ENCODE measurements at places on chromosomes 3 and 15. TPM values are rescaled to one million over a fixed set of nuclear protein-coding genes. Genes with fewer than 3 reads are reported as not detected.
A peak's percentile ranks its signal among the peaks of the same experiment; 100 is the strongest.

The KY gene
- total RNA-seq: not detected

DNA sequence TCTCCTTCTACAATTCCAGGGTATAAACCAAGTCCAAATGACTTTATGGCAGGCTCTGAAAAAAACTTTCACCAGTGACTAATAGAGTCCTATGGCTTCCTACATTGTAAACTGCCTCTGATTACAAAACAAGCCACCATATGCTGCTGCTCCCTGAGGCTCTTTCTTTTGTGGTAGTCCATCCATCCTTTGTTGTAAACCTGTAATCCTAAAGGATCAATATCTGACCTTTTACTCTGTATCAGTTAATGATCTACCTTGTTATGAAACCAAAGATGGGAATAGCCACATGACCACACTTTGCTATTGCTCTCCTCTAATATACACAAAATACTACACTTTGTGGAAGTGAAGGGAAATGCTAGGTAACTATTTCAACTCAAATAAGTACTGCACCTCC is 434.7 kb upstream of the AGTR1 start:
- H3K27me3 ChIP-seq: no peaks in the 10 kb centered on the region
- no peak overlapping the region for H3K4me3 ChIP-seq
- DNase-seq: no peak

- peaks cover 10% of the 10 kb centered on the region for H3K27me3 ChIP-seq
- H3K4me1 ChIP-seq: peaks cover 6% of the 10 kb centered on the region
- H3K36me3 ChIP-seq: peaks cover 5% of the 10 kb centered on the region
- no peak overlapping the region for H3K27ac ChIP-seq
- DNase-seq: no peak
Observed at GRCh38 chr15:68047826-68048225, 6.3 kb upstream of the PIAS1 start.

DNA sequence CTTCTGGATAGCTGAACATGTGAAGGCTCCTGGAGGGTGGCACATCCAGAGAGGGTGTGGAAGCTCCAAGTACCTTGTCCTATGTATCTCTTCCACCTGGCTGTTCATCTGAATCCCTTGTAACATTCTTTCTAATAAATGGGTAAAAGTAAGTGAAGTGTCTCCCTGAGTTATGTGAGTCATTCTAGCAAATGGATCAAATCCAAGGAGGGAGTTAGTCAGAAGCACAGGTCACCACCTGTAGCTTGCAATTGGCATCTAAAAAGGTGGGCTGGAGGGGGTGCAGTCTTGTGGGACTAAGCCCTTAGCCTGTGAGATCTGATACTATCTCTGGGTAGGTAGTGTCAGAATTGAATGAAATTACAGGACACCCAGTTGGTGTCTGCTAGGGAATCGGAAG is 71.0 kb downstream of the WWTR1 start:
- no peak overlapping the region for H3K4me3 ChIP-seq
- no peaks in the 10 kb centered on the region for H3K4me1 ChIP-seq
- no peaks in the 10 kb centered on the region for H3K36me3 ChIP-seq
- H3K27ac ChIP-seq: no peak overlapping the region
- DNase-seq: no peak
- H3K27me3 ChIP-seq: peaks cover 31% of the 10 kb centered on the region

DNA sequence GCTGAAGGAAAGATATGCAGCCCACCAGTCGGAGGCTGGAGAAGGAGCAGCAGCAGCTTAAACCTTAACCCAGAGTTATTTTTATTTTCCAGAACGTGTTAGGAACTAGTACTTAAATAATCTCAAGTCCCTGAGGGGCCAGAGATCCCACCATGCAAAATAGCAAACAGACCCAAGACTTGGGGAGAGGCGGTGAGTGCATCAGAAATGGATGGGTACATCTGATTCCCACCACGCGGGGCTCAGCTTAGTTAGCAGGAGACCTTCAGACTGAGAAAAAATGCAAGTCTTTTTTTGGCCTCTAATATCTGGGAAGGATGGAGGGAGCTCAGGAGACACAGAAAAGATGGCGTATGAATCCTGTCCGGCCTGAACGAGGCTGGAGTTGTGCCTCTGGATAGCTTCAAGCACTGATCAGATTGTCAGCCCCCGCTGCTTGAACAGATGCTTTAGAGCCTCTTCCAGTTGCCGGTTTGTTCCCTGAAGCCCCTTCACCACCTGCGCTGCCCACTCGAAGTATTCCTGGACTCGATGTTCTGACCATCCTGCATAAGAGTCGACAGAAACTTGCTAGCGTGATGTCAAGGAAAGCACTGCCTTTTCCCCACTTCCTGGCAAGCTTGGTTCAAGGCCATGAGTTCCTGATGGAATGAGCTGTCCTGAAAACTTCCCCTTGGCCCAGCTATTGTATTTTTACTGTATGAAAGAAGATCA is 1.3 kb downstream of the HDDC3 start:
- peak overlapping the region; percentile 99 for H3K27ac ChIP-seq
- peak overlapping the region; percentile 99 for H3K4me3 ChIP-seq
- H3K4me1 ChIP-seq: peaks cover 59% of the 10 kb centered on the region
- DNase-seq: no peak
- H3K36me3 ChIP-seq: no peaks in the 10 kb centered on the region

GRCh38 chr15:71114066-71114680 is 1.1 kb upstream of the THSD4 start:
- no peaks in the 10 kb centered on the region for H3K36me3 ChIP-seq
- no peak overlapping the region for H3K4me3 ChIP-seq
- no peak for DNase-seq

DNA sequence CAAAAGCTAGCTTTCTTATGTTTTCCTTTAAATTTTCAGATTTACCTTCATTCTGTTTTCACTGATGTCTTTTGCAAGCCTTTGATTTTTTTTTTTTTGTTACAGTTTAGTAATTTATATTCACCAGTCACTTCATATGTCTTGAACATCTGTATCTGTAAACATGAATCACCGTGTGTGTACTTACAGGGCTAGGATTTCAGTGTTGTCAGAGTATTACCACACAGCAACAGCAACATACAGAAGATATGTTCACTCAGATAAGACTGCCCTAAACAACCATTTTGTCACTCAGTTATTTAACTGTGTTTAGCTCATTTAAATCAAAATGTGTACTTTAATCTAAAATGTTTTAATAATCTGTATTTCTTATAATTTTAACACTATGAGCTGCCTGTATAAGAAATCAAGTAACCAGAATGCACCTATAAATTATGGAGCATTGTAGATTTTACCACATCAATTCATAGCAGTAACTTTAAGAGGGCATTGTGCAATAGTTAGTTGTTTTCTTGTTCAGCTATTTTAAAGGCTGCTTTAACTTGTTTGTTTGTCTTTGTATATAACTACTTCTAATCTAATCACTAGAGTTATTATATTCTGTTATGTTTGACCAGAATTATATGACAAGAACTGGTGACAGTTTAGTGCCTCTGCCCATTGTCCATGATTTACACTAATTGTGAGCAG is 50.4 kb downstream of the GHSR start:
- no peak overlapping the region for H3K27ac ChIP-seq
- no peak overlapping the region for H3K4me3 ChIP-seq
- no peaks in the 10 kb centered on the region for H3K4me1 ChIP-seq
- H3K27me3 ChIP-seq: no peaks in the 10 kb centered on the region
- H3K36me3 ChIP-seq: peaks cover 10% of the 10 kb centered on the region

GRCh38 chr15:46622851-46623250 is 988.0 kb downstream of the SQOR start:
- no peak for DNase-seq
- H3K27me3 ChIP-seq: no peaks in the 10 kb centered on the region
- H3K36me3 ChIP-seq: no peaks in the 10 kb centered on the region
- no peaks in the 10 kb centered on the region for H3K4me1 ChIP-seq

The SH2D7 gene
- total RNA-seq: not detected

DNA sequence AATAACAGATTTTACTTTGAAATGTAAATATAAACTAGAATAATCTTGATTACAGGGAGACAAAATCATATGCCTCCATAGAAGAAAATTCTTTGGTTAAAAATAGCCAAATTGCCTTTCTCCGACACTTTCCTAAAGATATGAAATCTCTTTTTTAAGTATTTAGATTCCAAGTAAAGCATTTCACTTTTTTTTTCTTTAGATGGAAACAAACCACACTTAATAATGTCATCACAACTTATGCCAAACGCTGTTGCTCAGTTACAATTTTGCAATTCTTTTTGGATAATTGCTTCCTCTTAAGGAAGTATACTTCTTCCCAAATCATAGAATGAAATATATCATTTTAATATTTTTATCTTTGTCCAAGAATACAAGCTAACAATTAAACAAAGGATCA is 294.1 kb upstream of the ARL6 start:
- no peak overlapping the region for H3K4me3 ChIP-seq
- H3K27ac ChIP-seq: no peak overlapping the region
- DNase-seq: no peak
- no peaks in the 10 kb centered on the region for H3K36me3 ChIP-seq

DNA sequence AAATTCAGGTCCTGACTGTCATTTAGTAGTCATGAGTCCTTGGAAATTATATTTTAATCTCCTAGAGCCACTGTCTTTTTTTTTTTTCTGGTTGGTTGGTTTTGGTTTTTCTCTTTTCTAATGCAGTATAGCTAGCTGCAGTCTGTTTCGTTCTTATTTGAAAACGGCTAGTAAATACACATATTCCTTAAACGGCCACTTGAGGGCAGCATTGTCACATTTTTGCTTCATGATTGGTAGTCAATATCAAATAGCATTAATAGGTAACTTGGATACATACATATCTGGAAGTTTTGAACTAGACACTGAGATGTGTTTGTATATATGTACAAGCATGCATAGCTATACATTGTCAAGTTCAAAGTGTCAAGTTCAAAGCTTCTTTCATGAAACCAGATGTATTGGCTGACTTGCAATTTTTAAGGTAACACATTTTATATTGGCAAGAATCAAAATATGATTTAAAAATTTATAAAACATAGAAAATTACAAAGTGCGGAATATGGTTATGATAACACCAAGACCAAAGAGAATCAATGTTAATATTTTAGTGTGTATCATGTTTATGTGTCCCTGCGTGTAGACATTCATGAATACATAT is 22.5 kb downstream of the GABRA5 start:
- H3K36me3 ChIP-seq: no peaks in the 10 kb centered on the region
- DNase-seq: no peak
- H3K4me1 ChIP-seq: no peaks in the 10 kb centered on the region
- H3K27ac ChIP-seq: no peak overlapping the region
- H3K27me3 ChIP-seq: no peaks in the 10 kb centered on the region

DNA sequence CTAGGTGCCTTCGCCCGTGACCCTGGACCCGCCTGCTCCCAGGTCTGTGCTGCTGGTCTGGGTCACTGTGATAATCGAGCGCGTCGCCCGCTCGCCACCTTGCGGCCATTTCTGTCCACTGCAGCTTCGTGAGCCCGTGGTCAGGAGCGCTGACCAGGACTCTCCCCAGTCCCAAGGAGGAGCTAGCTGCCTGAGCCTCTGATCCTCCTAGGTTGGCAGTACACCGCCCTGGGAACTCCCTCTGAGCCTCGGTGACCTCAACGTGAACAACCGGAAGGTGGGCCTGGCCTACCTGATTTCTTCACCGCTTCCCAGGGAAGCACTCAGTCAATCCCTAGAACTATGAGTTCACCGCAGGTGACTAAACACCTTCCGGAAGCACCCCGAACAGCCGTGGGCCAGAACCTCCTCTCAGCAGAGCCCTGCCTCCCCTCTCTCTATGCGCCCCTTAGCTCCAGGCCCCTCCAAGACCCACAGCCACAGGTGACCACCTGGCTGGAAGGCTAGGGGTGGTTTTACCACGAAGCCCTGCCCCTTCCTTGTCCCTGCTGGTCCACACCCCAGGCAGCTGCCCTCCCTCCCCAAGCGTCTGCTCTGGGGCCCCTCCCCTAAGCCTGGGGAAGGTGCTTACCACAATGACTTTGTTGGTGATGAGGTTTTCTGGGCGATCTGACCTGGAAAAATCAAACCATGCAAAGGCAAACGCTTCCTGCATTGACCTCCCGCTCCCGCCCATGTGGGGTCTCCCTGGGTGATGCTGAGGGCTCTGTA is 9.7 kb downstream of the PLA2G4D start:
- peaks cover 6% of the 10 kb centered on the region for H3K27me3 ChIP-seq
- H3K4me1 ChIP-seq: peaks cover 6% of the 10 kb centered on the region
- H3K36me3 ChIP-seq: no peaks in the 10 kb centered on the region
- H3K27ac ChIP-seq: no peak overlapping the region

The CCR9 gene
- total RNA-seq: not detected

DNA sequence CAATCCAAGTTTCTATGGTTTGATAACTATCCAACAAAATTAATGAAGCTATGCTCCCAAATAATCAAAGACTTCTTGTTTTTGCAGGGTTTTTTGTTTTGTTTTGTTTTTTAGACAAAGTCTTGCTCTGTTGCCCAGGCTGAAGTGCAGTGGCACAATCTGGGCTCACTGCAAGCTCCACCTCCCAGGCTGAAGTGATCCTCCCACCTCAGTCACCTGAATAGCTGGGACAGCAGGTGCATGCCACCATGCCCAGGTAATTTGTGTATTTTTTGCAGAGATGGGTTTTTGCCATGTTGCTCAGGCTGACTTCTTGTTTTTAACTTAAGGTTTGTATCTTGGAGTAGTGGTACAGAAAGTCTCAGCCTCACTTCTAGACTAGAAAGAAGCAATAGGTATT is 11.0 kb upstream of the GATM start:
- peaks cover 56% of the 10 kb centered on the region for H3K27me3 ChIP-seq
- H3K4me1 ChIP-seq: peaks cover 12% of the 10 kb centered on the region
- H3K27ac ChIP-seq: no peak overlapping the region
- DNase-seq: no peak
- H3K4me3 ChIP-seq: no peak overlapping the region

- no peak overlapping the region for H3K4me3 ChIP-seq
- no peaks in the 10 kb centered on the region for H3K36me3 ChIP-seq
- no peak for DNase-seq
- no peak overlapping the region for H3K27ac ChIP-seq
- H3K27me3 ChIP-seq: peaks cover 4% of the 10 kb centered on the region
Observed at GRCh38 chr3:140832883-140833282, 108.8 kb upstream of the SLC25A36 start.

DNA sequence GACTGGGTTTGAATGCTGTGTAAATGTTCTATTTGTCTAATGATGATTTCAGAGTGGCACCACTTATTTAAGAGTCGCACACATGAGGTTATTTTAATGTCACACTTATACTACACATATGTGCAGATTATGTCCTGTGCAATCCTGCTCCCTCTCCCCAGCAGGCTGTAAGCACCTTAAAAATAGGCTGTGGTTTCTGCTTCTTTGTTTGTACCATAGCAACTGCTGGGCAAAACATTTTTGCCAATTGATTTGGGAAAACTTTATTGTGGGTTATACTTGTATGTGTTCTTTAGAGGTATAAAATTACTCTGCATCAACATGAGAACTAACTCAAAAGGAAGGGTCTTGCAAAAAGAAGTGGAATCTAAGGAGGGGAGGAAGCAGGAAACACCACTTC is 318.5 kb downstream of the NTRK3 start:
- H3K27me3 ChIP-seq: no peaks in the 10 kb centered on the region
- no peaks in the 10 kb centered on the region for H3K4me1 ChIP-seq
- DNase-seq: no peak
- no peak overlapping the region for H3K27ac ChIP-seq
- H3K36me3 ChIP-seq: no peaks in the 10 kb centered on the region

The TM4SF4 gene
- total RNA-seq: not detected

GRCh38 chr3:116238846-116239565 is 206.3 kb downstream of the LSAMP start:
- H3K4me1 ChIP-seq: no peaks in the 10 kb centered on the region
- no peaks in the 10 kb centered on the region for H3K27me3 ChIP-seq
- no peak overlapping the region for H3K4me3 ChIP-seq
- no peak for DNase-seq
- no peak overlapping the region for H3K27ac ChIP-seq

The CYP8B1 gene
- not detected for total RNA-seq

The CAMK2N2 gene
- total RNA-seq: 0.52 TPM

The SATB1 gene
- 686 TPM for total RNA-seq

- no peaks in the 10 kb centered on the region for H3K27me3 ChIP-seq
- no peaks in the 10 kb centered on the region for H3K36me3 ChIP-seq
- DNase-seq: no peak
- no peak overlapping the region for H3K27ac ChIP-seq
- no peaks in the 10 kb centered on the region for H3K4me1 ChIP-seq
- H3K4me3 ChIP-seq: no peak overlapping the region
Observed at GRCh38 chr15:66644869-66645268, 57.2 kb upstream of the SMAD6 start.

All from activated T-helper 1 cell treated with anti-CD3 and anti-CD28 coated beads, Interleukin-12 subunit alpha, Interleukin-12 subunit beta, Interleukin-2, Interleukin-4 antibody, amounts not matched to agents 30 ng/mL and 10 ng/mL and 1 ng/mL, durations not matched to agents 14 hours and 24 hours and 36 hours (primary cell).